ENCODE measurements at places on chromosomes 16 and 17.

DNA sequence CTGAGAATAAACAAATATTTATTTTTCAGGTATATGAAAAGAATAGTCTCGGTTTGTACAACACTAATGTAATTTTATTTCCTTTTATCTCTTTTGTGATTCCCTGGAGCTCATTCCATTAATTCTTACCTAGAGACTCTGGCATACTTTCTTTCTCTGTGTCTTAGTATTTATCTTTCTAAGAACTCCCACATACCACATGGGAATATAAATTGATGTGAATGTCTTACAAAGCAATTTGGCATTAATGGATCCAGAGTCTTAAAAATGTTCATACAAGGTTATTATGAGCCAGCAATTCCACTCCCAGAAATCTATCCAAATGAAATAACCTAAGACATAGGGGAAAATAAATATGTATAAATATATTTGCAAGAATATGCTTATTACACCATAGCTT is 202.7 kb downstream of the CDH11 start:
- no peak for DNase-seq

DNA sequence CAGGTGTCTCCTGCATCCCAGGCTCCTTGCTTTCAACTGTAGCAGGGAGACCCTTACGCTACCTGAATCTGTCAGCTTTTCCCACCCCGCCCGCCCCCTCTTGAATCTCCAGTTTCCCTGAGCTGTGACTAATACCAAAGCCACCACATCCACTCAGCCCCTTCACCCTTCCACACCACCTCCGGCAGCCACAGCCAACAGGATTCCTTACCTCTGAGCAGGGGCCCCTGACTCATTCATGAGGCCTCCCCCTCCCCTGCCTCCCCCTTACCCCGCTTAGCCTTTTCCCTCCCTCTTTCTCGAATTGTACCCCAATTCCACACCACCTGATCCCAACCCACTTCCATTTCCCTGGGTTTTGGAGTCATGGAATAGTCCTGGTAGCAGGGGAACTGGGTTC is 2.3 kb downstream of the STX1B start:
- DNase-seq, result no peak

DNA sequence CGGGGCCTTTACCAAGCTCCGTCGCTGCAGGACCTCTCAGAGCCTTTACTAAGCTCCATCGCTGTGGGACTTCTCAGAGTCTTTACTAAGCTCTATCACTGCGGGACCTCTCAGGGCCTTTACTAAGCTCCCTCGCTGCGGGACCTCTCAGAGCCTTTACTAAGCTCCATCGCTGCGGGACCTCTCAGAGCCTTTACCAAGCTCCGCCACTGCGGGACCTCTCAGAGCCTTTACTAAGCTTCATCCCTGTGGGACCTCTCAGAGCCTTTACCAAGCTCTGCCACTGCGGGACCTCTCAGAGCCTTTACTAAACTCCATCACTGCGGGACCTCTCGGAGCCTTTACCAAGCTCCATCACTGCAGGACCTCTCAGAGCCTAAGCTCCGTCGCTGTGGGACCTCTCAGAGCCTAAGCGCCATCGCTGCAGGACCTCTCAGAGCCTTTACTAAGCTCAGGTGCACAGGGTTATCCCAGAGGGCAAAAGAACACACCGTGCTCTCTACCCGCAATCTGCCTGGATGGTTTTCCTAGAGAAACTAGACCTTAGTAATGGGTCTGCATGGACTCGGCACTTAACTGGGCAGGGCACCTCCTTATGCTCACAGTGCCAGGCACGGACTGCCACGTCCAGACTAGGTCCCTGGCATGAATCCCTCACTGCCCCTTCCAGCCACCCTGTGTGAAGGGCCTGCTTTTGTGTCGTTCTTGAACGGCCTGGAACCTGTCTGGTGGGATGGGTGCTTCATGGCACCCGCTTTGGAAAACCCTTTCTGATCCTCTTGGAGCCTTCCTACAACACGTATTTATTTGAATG is 69.2 kb upstream of the DOC2B start:
- DNase-seq, result no peak

GRCh38 chr17:65628644-65629036 is 67.2 kb upstream of the AXIN2 start:
- no peak for DNase-seq

GRCh38 chr16:85383836-85384832 is 229.0 kb upstream of the GSE1 start:
- no peak for DNase-seq

- DNase-seq, result no peak
These were observed 124.6 kb downstream of the C16orf95 start for GRCh38 chr16:87192452-87193073.

GRCh38 chr17:43140396-43141332 is 15.5 kb upstream of the BRCA1 start:
- peak; percentile 66 for DNase-seq

DNA sequence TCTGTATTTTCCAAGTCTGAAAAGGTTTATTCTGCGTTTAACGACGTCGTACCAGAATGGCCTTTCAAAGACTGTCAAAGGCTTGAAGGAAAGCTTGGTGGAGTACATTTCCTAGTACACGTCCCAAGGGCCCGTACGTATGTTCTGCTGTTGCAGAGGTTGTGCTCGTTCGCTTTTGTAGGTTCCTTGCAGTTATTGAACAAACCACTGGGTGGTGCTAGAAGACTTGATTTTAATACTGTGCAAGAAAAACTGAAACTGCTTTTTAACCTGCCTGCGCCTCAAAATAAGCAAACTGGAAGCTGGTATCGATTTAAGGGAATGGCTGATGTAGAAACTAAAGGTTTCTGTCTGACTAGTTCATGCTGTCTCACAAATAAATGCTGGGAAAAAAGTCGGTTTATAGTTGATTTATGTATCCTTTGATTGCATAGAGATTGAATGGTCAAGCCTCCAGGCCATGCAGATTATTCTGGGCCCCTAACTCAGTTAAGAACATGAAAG is 54.6 kb downstream of the USP10 start:
- DNase-seq, result peak; percentile 93

GRCh38 chr17:44307387-44308186 is 814 bp upstream of the RUNDC3A start:
- DNase-seq, result no peak

DNA sequence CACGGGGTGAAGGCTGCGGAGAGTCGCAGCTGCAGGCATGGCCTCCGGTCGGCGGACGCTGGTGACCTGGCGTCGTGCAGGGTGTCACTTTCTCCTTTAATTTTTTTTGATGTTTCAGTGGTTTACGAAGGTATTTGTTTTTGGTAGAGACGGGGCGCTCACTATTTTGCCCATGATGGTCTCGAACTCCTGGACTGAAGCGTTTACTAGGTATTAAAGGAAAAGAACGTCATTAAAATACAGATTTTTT is 17.1 kb downstream of the ZNF213 start:
- DNase-seq, result no peak

- no peak for DNase-seq
These were observed 39.3 kb upstream of the YPEL2 start for GRCh38 chr17:59292174-59292523.

- no peak for DNase-seq
These were observed 25.1 kb downstream of the UNC13D start for GRCh38 chr17:75819116-75819515.

- no peak for DNase-seq
These were observed 30.2 kb downstream of the TENT4B start for GRCh38 chr16:50183316-50183715.

DNA sequence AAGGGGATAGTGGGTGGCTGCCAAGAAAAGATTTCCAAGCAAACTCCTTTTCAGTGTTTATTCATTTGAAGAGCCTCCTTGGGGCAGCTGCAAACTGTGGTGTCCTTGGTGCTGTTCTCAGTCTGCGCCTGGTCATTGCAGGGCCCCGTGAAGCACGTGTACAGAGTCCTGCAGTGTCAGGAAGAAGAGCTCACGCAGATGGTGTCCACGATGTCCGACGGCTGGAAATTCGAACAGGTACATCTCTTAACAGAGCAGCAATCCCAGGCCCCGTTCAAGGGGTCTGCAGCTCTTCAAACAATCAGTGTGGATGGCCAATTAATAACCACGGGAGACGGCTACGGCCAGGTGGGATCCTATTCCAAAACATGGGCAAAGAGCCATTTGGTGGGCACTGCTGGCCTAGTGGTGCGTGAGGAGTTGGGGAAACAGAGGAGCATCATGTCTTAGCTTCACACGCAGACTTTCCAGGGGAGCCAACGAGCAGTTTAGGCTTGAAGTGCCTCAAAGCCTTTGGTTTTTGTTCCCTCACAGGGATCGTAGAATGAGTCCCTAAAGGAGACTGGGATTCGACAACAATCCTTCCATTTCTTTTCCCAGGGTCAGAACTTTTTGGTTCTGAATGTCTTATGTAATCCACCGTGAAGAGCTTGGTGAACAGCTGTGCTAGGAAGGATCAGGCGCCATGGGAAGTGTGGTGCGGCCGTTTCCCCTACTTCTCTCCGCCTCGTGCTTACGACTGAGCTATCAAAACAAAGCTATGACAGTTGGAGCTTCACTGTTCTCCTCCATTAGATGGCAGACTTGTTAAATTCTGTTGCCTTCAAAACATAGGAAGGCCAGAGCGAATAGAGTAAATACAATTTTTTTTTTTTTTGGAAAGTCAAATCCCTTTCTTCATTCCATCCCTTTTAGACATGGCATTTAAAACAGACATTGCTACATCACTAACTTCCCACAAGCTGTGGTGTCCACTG is 12.6 kb downstream of the KCTD2 start:
- DNase-seq, result peak; percentile 72

- no peak for DNase-seq
These were observed 104.3 kb upstream of the DNAH9 start for GRCh38 chr17:11493936-11494335.

DNA sequence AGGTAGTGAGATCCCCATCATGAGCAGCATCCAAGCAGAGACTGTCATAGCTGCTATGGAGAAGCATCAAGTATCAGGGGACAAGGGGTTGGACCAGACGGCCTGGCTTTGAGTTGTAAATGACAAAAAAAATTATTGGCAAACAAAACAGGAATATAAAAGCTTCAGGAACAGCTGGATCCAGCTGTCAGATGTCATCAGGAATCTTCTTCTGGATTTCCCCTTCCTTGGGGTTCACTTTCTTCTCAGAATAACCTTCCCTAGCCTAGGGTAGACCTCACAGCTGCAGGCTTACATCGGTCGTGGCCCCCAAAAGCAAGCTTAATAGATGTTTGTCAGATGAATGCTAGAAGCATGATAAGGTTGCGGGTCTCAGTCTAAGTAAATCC is 17.2 kb upstream of the RAI1 start:
- DNase-seq, result no peak

DNA sequence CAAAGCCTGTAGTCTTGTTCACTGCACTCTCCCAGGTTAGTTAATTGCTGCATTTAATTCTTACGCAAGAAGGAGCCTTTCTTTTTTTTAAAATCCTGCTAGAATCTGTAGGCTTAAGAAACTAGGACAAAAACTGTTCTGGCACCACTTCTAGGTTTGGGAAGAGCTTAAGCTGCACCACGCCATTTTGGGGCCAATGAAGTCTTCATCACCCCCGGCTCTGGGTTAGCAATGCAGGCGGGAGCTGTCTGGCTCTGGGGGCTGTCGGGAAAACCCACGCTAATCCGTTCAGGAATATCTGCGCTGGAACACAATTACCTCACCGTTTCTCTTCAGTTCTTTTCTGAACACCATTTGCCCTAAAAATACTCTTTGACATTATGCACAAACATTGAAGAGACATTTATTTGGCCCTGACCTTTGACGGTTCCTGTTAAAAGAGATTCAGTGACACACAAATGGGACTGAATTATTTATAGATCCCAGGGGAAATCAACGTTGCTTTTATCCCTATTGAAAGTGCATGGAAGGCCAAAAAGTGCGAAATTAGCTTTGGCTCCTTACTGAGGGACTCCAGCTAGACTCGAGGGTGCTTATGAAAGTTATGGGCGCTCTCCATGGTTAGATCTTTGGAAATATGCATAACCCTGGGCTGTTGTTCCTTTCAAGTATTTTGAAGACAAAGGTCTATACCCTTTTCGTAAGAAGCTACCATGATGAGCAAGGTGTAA is 249.2 kb downstream of the HAPSTR1 start:
- DNase-seq, result no peak

DNA sequence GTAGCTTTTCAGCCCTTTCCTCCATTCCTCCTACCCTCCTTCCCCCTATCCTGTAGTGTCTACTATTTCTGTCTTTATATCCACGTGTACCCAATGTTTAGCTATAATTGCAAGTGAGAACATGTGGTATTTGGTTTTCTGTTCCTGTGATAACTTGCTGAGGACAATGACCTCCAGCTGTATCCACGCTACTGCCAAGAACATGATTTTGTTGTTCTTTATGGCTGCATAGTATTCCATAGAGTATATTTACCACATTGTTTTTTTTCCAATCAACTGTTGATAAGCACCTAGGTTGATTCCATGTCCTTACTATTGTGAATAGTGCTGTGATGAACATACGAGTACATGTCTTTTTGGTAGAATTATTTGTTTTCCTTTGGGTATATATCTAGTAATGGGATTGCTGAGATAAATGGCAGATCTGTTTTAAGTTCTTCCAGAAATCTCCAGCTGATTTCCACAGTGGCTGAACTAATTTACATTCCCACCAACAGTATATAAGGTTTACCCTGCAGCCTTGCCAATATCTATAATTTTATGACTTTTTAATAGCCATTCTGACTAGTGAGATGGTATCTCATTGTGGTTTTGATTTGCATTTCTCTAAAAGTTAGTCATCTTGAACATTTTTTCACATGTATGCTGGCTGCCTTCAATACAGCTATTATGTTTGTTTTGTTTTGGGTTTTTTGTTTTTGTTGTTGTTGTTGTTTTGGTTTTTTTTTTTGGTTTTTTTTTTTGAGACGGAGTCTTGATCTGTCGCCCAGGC is 10.9 kb upstream of the COPRS start:
- DNase-seq, result no peak

DNA sequence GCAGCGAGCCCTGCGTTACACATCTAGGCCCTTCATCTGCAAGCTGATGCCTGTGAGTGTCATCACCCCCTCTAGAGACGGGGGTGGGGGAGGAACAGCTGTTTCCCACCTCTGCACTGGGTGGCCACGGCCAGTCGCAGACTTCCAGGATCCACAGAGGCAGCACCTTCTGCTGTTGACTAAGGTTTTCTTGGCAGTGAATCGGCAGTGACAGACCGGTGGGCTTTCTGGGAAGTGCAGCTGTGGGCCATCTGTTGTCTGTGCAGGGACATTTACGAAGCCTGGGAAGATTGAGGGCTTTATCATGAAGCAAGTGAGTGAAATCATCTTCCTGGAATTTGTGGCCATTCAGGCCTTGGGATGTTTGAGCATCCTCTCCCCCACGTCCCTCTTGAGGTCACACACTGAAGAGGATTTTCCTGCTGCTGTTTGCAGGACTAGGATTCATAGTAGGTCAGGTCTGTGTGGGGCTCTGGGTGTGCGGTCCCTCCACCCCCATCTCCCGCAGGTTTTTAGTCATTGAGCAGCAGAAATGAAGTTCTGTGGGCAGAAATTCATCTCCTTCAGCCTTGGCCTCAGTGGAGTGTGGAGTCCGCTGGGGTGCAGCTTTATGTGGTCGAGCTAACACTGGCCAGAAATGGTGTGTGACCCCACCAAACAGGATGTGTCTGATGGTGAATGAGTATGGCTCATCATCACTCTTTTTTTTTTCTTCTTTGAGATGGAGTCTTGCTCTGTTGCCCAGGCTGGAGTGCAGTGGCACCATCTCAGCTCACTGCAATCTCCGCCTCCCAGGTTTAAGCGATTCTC is 12.0 kb downstream of the PGS1 start:
- DNase-seq, result no peak
